ENCODE measurements at places on chromosomes 7 and 10. TPM values are rescaled to one million over a fixed set of nuclear protein-coding genes. Genes with fewer than 3 reads are reported as not detected.

GRCh38 chr7:107920048-107920772 lies 29.2 kb downstream of the DLD start:
- DNase-seq: no peak

DNA sequence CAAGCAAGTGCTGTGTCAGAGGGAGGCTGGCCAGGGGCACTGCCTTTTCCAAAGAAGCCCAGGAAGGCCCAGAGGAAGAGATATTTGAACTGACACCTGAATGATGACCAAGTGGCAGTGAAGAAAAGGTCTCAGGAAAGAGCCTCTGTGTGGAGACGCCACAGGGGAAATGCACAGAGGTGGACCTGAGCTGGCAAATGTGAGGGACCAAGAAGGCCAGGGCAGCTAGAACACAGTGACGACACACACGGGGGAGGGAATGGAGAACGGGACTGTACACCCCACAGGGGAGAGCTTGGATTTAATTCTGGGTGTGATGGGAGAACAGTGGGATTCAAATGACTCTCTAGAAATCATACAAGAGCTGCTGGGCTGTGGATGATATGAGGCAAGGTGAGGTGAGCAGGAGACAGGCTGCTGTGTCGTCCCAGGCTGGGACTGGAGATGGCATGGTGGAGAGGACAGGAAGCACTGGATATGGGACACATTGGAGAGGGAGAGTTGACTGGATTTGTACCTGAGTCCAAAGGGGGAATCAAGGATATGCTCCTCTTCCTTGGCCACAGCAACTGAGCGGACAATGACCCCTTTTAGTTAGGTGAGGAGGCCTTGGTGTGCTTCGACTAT lies 84.2 kb upstream of the DDC start:
- DNase-seq: no peak

DNA sequence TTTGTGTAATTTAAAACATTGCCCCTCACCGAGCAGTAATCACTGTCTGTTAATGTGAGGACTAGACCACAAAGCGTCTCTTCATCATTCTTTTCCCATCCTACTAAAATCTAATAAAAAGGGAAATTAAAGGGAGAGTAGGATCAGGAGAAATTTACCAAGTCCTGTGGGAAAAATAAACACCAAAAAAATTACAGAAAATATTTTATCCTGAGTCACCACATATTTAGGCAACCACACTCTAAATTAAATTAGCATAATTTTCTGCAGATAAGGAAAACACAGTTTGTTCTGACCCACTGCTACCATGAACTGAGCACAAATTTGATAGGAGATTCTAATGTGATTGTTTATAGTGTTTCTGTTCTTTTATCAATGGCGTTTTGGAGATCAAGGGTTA lies 49.3 kb downstream of the CCDC6 start:
- DNase-seq: no peak

- no peak for DNase-seq
Observed at GRCh38 chr7:134298902-134299683, 17.6 kb downstream of the SLC35B4 start.

DNA sequence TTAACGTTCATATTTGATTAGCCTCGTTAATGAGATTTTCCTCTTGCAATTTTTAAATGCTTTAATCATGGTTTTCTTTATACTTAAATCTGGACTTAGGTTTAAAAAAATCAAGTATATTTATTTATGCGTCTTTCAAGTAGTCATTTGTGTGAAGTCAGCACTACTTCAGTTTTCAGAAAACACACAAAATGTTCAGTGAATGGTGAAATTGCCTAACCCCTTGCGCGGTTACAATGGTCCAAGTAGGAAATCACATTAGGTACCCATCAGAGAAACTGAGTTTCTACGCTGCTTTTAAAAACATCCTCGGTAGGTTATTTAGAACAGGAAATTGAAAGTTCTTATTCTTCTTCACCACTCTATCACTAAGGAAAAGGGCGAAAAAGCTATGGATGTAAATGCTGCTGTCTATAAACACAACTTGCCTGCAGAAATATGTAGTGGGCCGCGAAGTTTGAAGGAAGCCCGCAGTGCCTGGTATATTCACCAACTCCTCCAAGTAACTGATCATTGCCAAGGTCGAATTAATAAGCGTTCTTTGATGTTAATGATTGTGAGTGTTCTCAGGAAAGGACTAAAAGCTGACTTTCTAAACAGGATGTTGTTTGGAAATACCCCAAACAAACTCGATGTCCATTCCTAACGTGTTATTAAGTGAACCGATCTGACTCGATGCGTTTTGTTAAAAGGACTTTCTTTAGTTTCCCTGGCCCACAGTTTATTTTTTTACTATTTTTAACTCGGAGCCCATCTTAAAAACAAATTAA lies 1.0 kb downstream of the SYPL1 start:
- no peak for DNase-seq

- DNase-seq: no peak
Observed at GRCh38 chr10:103047381-103047780, 129.3 kb downstream of the CNNM2 start.

DNA sequence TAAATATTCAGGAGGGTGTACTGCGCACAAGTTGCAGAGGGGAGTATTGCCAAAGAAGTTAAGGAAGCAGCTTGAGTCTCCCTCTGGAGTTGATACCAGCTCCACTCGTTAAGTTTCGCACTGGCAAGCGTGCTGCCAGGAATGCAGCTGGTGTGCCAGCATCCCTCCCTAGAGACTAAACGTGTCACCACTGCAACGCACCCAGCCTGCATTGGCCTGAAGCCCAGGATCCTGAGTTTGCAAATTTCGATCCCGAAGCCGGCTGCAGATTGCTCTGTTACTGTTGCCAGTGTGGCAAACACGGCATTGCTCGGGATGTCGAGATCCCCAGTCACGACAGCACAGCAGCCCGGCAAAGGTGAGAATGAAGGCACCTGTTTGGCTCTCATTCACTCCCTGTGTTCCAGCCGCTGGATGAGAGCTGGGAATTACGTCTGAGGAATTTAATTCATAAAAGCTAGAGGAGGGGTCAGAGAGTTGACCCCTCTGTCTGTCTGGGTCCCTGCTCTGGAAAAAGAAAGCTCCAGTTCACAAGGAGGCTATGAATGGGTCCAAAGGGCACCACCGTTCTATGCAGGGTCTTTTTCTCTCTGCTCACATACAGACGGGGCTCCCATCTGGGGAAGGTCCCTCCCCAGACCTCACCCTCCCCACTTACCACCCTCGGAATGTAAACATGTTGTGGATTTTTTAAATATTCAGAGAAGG lies 61.0 kb downstream of the NRP1 start:
- DNase-seq: peak; percentile 48

DNA sequence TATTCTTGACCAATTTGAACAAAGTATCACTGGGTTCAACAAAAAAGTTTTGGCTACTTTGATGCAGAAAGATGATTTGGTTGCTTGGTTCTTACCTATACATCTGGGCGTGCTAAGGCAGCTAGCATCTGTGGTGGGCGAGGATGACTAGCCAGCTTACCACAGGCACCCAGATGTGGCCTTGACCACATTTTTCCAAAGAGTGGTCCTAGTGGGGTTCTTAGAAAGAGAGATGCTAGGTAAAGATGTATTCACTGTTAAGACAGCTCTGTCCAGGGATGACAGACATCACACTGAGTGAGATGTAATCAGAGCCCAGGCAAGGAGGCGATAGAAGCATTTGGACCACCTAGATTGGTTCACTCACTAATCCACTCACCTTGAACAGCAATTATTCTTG lies 785 bp downstream of the DNTT start:
- no peak for DNase-seq

GRCh38 chr10:21458126-21458871 lies 67.2 kb downstream of the SKIDA1 start:
- DNase-seq: no peak

GRCh38 chr7:144629598-144629997 lies 206.3 kb downstream of the TPK1 start:
- DNase-seq: no peak

GRCh38 chr10:1214071-1214675 lies 158.0 kb downstream of the WDR37 start:
- no peak for DNase-seq

- DNase-seq: no peak
Observed at GRCh38 chr7:2108501-2109250, 124.1 kb downstream of the MAD1L1 start.

DNA sequence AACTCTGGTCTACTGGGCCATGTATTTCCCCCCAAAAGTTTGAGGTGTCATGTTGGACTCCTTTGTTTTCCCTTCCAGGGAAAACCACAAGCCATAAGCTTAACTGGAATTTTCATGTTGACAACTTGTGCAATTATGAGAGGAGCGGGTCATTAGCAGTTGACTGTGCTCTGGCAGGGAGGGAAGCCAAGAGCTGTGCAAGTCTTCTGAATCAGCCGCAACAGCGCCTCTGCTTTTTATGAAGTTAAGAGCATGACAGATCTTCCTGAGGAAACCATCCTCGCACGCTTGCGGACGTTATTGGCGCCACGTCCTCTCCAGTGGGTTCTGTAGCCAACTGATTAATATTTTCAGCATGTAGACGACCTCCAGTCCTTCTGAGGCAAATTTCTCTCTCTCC lies 148.7 kb upstream of the MKI67 start:
- DNase-seq: no peak

DNA sequence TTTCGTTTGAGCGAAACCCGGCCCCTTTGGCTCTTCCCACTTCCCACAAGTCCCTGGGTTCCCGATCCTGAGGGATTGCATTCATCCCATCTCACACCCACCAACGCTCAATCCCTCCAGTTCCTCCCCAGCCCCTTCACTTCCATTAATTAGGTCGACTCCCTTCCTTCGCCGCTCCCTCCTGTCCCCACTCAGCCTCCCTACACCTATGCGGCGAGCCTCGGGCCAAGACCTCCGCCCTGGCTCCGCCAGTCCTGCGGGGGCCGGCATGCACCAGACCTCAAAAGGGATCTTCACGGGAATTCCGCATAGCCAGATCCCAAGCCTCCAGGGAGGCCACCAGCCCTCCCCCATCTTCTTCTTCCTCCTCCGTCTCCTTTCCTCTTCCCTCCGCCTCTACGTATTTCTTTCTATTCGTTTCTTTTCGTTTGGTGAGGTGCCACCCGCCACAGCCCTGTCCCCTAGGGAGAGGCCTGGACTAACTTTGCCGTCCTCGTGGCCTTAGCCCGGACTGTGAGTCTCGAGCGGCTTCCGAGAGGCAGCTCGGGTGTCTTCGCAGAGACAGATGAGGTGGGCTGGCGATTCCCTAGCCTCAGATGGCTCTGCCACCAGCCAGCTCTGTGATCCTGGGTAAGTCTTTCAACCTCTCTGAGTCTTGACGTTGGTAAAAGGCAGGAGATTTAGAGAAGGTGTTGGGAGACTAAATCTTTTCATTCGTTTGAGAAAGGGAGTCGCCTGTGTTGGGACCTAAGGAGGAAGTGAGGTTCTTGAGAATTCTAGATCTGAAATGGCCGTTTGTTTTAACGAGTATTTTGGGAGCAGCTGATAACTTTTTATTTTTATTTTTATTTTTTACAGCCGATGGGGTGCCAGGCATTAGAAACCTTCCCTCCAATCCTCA lies 8.1 kb upstream of the LBX1 start:
- DNase-seq: peak; percentile 79

GRCh38 chr10:89022734-89023133 lies 32.1 kb downstream of the FAS start:
- DNase-seq: no peak

- DNase-seq: no peak
Observed at GRCh38 chr7:39468261-39468660, 97.9 kb upstream of the YAE1 start.

- no peak for DNase-seq
Observed at GRCh38 chr7:105149827-105150226, 135.8 kb downstream of the KMT2E start.

- DNase-seq: no peak
Observed at GRCh38 chr7:112097524-112097923, 108.7 kb downstream of the DOCK4 start.

DNA sequence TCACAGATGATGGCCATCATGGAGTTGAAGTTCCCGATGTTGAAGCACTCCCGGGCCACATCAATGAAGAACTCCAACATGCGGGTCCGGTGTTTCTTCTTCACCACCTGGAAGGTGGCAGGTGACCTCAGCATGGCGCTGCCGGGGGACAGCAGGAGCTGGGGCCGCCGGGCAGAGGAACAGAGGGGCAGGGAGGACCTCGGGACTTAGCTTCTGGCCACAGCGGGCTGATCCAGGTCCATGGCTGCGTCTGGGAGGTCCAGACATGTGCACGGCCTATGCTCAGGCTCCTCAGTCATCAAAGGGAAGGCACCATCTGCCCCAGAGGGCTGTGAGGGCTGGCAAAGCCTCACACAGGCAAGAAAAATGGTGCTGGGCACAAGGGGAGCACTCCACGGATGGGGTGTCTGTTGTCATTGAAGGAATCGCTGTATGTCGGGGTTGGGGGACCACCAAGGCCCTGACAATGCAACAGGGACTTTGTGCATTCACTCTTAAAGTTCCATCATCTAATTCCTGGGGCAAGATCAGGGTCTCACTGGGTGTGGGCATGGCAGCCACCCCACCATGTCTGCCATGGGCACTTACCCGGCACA lies 60.9 kb downstream of the CSGALNACT2 start:
- no peak for DNase-seq

GRCh38 chr7:45601094-45601493 lies 26.9 kb downstream of the ADCY1 start:
- DNase-seq: no peak

GRCh38 chr7:129073738-129074137 lies 18.8 kb upstream of the TNPO3 start:
- DNase-seq: no peak

DNA sequence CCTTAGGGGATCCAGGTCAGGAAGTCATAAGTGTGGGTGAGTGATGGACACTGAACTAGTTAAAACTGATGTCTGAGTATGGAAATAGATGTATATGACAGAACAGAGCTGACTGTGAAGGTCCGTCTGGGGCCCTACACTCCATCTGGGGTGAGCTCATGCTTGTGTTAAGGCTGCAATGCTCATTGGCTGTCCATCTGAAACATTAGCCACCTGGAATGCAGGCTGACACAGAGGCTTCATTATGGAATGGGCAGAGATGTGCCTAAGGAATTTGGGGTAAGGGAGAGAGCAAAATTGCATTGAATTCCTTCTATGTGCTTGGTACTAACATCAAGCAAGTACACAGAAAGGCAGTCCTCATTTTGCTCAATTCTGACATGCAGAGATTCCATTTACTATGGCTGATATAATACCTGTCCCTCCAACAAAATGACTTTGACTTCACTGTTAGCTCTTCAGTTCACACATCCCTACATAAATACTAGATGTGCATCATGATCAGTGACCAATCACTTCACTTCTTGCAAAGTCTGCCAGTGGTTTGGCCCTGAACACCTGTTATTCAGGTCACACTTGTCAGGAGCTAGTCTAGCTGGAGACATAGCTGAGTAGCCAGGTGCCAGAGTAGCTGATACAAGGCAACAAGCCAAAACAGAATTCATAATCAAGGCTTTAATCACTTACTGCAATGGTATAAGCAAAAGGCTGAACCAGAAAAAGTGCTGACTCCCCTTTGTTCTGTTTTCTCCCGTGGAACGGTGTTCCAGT lies 128.9 kb upstream of the VWC2 start:
- DNase-seq: peak; percentile 8

- DNase-seq: no peak
Observed at GRCh38 chr10:4467481-4467880, 358.5 kb upstream of the AKR1E2 start.

MRC1 gene
- not detected for total RNA-seq

IFIT1 gene
- 3.1 TPM for total RNA-seq

ELMO1 gene
- 24.9 TPM for total RNA-seq

PCLO gene
- total RNA-seq: 6.4 TPM

FLNC gene
- total RNA-seq: 9.4 TPM

ACTR3C gene
- total RNA-seq: 1.5 TPM

MMP21 gene
- total RNA-seq: not detected

All from GM23338 (cell line).